Aorta (tissue), 5 donors: ENCODE measurements at places on chromosomes 3 and 15.

DNA sequence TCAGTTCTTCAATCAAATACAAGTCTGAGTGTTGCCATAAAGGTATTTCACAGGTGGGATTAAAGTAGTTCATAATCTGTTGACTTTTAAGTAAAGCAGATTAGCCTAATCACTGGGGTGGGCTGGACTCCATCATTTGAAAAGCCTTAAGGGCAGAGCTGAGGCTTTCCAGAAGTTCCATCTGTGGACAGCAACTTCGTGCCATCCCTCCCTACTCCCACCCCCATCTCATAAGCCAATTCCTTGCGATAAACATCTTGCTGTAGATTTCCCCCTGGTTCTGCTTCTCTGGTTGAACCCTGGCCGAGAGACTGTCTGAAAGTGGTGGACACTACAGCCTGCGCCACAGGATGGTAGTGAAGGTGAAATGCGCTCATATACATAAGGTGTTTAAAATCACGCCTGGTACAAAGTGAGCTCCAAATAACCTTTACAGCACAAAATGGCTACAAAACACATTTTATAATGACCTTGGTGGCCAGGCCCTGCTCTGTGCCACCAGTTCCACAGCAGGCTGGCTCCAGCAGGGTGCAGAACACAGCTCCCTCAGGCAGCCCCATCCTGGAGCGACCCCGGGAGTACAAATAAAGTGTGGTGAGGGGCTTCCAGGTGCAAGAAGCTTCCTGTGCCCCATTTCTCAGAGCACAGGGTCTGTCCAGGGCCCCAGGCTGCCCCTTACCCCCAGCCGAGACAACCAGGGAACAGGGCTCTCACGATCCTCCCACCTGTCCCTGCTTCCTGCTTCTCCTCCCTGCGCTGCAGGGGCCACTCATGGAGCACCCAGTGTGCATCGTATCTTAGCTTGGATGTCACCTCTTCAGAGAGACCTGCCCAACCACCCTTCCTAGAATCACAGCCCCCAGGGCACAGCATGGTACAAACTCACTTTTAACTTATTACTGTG, 25.8 kb upstream of the GATA2 start:
- DNase-seq = no peak

DNA sequence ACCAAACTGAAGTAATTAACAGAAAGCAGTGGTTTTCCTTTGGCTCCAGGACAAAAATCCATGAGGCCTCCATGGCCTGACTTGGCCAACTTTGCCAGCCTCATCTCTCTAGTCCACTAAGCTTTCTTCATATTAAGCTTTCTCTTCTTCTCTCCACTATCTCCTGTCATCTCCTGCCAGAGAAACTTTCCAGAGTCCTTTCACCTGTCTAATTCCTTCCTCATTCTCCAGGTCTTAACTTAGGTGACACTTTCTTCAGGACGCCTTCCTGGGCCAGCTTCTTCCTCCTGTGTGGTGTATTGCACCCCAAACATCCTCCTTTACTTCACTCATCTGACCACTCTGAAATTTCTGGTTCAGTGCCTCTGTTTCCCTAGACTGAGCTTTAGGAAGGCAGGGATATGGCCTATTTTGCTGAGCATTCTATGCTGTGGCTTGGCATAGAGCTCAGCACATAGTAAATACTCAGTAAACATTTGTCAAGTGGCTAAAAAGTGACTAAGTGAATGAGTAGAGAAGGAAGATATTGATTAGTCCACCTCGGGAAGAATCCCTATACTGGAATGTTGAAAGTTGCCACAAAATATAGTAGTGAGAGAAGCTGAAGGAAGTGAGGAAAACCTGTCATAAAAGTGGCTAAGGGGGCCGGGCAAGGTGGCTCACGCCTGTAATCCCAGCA, 34.6 kb upstream of the IGF2BP2 start:
- no peak for DNase-seq

GRCh38 chr3:106740116-106740515, 637.1 kb upstream of the CCDC54 start:
- DNase-seq = no peak

DNA sequence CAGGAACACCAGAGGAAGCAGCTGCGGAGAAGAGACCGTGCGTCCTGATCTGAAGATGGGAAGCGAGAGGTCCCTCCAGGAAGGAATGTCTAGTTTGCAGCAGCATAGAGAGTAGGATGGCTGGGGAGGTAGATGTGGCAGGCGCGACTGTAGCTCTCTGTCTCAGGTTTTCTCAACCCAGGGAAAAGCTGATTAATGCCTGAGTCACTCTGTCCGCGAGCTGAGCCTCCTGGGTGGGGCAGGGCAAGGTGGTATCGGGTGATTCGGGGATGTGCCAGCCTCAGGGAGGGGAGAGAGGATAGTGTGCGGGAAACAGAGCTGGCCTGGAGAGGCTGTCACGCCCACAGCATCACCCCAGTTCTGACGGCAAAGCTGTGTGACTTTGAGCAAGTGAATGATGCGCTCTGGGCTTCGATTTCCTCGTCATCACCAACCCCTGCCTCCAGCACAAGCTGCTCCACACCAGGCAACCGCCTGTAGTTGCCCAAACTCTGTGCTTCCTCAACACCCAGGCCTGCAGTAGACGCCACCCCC, 28.4 kb downstream of the CPN2 start:
- DNase-seq = no peak

- DNase-seq = no peak
These were observed 20.6 kb upstream of the TRAK1 start for GRCh38 chr3:42070524-42070923.

- no peak for DNase-seq
These were observed 683.6 kb upstream of the ARPP21 start for GRCh38 chr3:34955680-34956079.

DNA sequence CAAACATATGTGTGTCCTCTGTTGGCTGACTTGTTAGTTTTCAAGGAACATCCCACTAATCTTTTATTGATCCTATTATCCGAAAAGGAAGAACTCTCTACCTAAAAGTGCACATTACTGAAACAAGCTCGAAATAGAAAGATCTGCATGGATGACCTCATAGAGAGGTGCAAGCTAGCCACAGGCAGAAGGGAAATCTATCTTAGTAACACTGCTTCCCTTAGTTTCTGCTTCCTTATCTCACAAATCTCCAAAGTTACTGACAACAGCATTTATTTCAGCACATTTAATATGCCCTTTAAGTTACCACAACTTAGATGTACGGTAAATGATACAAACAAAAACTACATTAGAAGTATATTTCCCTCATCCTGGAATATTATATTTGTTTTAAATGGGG, 285.1 kb upstream of the CCDC54 start:
- no peak for DNase-seq

DNA sequence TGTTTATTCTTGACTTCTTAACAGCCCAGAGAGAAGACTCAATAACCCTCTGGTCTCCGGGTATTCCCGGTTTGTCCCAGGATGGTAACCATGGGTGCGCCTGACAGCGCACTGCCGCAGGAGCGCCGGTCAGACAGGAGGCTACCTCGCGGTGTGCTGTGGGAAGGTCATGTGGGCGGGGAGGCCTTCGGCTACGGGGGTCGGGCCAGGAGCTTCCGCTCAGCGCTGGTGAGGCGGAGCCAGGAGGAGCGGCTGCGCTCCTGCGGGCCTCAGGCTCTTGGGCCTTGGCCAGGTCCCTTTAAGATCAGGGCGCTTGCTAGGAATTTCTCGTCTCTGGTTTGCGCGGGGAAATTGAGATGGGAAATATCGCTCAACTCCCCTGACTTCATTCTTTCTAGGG, 182.3 kb upstream of the NDN start:
- no peak for DNase-seq

GRCh38 chr15:36707884-36708435, 128.5 kb downstream of the CDIN1 start:
- DNase-seq = no peak

GRCh38 chr3:86438544-86438943, 552.4 kb downstream of the VGLL3 start:
- DNase-seq = no peak

DNA sequence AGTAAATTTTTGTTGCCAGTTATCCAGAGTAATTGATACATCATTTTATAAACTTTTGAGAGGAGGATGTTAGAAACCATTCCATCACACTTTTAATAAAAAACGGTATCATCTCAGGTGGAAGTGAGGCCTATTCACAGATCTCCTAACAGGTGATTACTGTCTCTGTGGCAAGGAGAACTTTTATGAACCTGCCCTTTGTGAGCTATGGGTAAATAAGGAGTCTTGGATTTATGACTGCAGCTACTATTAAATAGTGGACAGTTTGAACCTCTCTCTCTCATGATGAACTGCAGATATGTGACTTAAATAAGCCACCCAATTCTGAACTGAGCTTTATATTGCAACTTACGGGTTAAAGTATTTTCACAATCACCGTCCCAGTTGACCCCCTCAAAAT, 45.7 kb downstream of the ZFAND6 start:
- no peak for DNase-seq

DNA sequence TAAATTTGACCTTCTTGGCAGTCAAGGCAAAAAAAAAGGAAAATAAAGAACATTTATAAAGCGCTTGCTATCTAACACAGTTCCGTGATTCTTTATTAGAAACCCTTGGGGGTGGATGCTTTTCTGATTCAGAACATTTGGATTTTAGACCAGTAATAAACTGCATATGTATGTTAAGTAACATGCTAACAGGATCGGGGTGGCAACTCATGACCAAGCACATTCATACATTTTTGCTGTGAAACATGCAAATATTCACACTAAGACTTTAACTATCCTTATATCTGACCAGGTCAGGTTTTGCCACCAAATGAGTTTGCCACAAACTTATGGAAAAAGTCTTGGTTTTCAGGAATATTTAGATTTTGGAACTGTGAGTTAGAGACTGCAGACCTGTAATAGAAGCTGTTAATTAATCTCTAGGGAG, 30.4 kb upstream of the KLF13 start:
- DNase-seq = no peak

DNA sequence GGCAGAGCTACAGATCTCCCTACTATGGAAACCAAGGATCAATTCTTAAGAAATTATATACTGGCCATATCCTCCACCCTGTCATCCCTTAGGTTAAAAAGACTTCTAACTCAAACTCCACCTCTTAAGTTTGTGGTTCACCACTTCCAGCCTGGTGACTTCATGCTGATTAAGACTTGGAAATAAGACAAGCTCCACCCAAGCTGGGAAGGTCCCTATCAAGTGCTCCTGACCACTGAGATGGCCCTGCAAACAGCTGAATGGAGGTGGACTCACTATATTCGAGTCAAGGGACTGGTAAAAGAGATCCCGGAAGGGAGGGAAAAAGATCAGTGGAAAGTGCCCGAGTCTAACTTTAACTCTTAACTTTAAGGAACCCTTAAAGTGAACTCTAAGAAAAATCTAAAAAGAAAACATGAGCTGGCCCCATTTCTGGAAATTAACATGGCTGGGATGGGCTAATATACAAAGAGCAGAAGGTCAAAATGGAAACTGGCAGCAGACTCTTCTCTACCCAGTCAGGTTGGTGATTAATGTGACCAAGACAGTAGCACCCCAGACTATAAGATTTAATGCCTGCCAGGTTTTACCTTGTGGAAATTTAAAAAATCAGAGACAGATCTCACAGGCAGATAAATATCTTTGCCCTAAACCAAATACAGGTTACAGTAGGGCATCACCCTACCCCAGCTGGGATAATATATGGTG, 43.9 kb downstream of the PPCDC start:
- DNase-seq = no peak

- DNase-seq = no peak
These were observed 93.8 kb downstream of the CMSS1 start for GRCh38 chr3:99911433-99911832.

- no peak for DNase-seq
These were observed 5.5 kb upstream of the BMF start for GRCh38 chr15:40114218-40114617.

DNA sequence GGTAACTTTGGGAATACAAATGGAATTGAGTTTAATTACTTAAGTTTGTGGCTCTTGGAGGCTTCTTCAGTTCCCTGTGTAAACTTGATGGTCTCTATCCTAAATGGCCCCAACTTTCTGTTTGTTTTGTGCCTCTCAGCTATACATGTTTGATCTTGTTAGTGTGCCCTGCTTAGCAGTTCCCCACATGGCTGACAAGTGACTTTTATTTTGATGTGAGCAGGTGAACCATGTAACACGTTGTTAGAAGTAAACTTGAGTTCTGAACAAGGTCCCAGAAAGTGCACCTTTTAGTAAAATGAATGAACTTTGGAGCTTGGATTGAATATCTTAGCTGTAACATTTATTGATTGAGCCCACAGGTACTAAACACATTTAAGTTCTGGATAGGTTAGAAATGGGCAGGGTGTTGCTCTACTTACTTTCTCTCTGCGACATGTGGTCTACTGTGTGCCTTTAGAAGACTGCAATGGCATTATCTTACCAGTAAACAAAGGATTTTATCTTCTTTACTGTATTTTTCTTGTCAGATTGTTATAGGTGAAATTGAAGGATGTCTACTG, 4.5 kb downstream of the LSM3 start:
- no peak for DNase-seq

DNA sequence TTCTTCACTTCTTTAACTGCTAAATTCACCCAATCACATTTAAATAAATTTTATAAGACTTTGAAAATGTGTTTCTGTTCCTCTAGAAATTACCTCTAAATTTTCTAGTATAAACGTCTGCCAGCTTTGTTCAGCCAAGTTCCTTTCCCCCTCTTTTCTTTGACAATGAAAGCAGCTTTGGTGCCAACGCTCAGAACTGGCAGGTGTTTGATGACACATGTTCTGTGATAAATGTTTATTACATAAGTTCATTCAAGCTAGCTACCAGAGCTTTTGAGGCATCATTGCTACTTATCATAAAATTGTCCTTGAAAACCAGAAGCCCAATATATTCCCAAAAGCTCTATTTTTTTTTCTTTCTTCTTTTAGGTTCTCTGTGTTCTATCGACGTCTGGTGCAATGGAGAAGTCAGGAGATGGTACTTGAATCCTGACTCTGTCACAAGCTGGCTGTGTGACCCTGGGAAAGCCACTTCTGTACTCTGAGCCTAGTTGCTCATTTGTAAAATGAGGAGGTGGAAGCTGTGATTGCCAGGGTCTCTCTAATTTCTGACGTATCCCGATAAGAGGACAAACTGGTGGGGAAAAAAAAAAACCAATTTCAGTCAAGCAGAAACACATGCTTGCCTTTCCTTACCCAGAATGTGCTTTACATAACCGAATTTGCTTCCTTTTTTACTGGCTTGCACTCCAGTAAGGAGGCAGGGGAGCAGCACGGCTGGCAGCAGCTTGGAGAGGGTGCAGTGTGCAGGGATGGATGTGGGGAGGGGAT, 187.1 kb upstream of the LPP start:
- DNase-seq = no peak

DNA sequence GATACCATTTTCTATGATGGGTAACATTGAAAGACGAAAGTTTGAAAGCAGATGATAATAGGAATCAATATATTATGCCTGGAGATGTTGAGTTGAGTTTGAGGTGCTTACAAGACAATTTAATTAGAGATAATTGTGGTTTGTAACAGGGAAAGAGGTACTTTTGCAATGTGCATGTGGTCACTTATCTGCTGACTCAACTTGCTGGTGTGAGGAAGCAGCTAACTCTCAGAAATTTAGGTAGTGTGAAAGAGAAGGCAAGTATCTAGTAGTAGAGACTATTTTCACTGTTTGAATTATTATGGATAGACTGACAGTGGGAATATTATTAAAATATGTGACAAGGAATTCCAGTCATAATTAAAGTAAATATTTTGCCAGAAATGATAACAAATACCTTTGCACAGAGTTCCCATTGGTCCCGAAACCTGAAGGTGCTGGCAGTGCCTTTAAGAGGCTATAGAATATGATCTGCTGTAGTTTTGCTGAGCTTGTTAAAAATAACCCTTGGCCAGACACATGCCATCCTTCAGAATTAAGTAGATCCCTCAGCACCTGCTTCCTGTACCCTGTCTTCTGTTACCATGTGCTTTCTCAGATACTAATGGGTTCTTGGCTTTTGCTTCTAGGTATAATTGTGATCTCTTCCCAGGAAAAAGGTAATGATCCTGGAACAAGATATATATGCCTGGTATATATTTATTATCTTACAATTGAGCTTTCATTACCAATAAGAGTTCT, 315.9 kb downstream of the BCHE start:
- DNase-seq = no peak
